ENCODE measurements at places on chromosomes 5 and 9. TPM values are rescaled to one million over a fixed set of nuclear protein-coding genes. Genes with fewer than 3 reads are reported as not detected.

- H3K27me3 ChIP-seq, result no peaks in the 10 kb centered on the region
- no peak overlapping the region for H3K4me3 ChIP-seq
- H3K4me1 ChIP-seq, result no peaks in the 10 kb centered on the region
- H3K36me3 ChIP-seq, result no peaks in the 10 kb centered on the region
Observed at GRCh38 chr5:123444016-123444415, 20.8 kb upstream of the CEP120 start.

DNA sequence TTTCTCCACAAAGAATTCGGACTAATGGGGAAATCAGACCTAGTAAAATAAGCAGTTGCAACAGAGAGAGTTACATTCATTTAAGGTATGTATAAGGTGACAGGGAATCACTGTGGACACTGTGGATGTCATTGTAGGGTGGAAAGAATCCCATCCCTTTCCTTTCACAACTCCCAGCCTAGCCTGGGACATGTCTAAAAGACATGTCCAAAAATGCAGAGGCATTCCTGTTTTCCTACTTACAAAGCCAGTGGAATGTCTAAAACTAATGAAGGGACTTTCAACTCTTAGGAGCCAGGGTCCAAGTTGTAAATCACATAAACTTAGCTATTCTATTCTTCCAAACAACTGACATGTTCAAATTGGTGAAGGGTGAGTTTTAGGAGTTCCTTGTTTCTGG is 511.0 kb downstream of the PRELID2 start:
- no peaks in the 10 kb centered on the region for H3K36me3 ChIP-seq
- H3K4me1 ChIP-seq, result no peaks in the 10 kb centered on the region
- no peaks in the 10 kb centered on the region for H3K27me3 ChIP-seq
- DNase-seq, result no peak
- no peak overlapping the region for H3K4me3 ChIP-seq
- no peak overlapping the region for H3K27ac ChIP-seq

Gene SLC36A2
- 0.75 TPM for total RNA-seq

GRCh38 chr5:174151599-174152181 is 106.2 kb downstream of the NSG2 start:
- H3K36me3 ChIP-seq, result no peaks in the 10 kb centered on the region
- no peak overlapping the region for H3K27ac ChIP-seq
- DNase-seq, result no peak
- no peaks in the 10 kb centered on the region for H3K4me1 ChIP-seq

GRCh38 chr5:74311961-74312360 is 328.6 kb downstream of the ENC1 start:
- DNase-seq, result peak; percentile 65
- H3K4me1 ChIP-seq, result peaks cover 13% of the 10 kb centered on the region
- H3K4me3 ChIP-seq, result no peak overlapping the region

DNA sequence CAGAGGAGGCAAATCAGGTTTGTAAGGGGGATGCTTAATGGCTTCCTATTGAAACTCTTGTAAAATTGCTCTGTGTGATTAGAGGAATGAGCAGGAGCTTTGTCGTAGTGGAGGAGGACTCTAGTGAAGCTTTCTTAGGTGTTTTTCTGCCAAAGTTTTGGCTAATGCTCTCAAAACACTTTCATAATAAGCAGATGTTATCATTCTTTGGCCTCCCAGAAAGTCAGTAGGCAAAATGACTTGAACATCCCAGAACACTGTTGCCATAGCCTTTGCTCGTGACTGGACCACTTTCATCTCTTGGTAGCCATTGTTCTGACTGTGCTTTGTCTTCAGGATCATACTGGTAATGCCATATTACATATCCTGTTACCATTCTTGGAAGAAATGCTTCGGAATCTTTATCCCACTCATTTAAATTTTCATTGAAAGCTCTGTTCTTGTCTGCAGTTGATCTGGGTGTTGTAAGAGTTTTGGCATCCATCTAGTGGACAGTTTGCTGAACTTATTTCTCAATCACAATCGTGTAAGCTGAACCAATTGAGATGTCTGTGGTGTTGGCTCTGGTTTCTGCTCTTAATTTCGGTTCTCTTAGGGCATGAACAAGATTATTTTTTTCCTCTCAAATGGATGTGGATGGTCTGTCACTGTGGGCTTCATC is 187.6 kb downstream of the COMMD10 start:
- H3K27ac ChIP-seq, result no peak overlapping the region
- H3K36me3 ChIP-seq, result no peaks in the 10 kb centered on the region
- H3K4me3 ChIP-seq, result no peak overlapping the region
- DNase-seq, result no peak
- no peaks in the 10 kb centered on the region for H3K27me3 ChIP-seq
- no peaks in the 10 kb centered on the region for H3K4me1 ChIP-seq

- no peak for DNase-seq
- no peaks in the 10 kb centered on the region for H3K4me1 ChIP-seq
- no peaks in the 10 kb centered on the region for H3K27me3 ChIP-seq
Observed at GRCh38 chr5:52481201-52481600, 306.5 kb upstream of the ITGA1 start.

All from ascending aorta (tissue), 2 donors.